Natural killer cell (primary cell): ENCODE measurements at places on chromosomes 7 and 10. TPM values are rescaled to one million over a fixed set of nuclear protein-coding genes. Genes with fewer than 3 reads are reported as not detected.

Gene LLCFC1
- total RNA-seq: not detected

Gene ST8SIA6
- 19.7 TPM for total RNA-seq

Gene CDK1
- 1.9 TPM for total RNA-seq

Gene CTNNA3
- total RNA-seq: not detected

Gene ARF5
- total RNA-seq: 109 TPM

Gene NKX1-2
- not detected for total RNA-seq

Gene TSPAN12
- not detected for total RNA-seq

Gene SPDYE5
- total RNA-seq: 0.09 TPM

Gene DENND2A
- not detected for total RNA-seq

Gene EVX1
- total RNA-seq: not detected

Gene BMPR1A
- 5.5 TPM for total RNA-seq

Gene DPYSL4
- total RNA-seq: 1.3 TPM

- no peak for DNase-seq
Observed at GRCh38 chr10:24385776-24386175, 176.8 kb downstream of the KIAA1217 start.

DNA sequence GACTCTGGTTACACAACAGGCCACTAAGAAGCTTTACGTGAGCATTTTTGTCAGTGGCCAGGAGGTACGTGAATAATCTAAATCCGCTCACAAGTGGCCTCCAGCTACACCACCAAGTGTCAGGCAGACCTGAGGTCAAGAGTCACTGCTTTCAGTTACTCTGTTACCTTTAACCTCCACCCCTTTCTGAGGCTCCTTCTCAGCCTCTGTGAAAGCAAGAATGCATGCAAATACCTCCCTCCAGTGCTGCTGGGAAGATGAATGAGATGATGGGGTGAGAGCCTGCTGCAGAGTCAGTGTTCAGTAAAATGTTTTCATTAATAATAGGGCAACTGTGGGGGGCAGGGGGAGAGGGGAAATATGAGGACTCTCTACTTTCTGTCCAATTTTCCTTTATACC lies 11.2 kb downstream of the DDC start:
- DNase-seq: no peak

GRCh38 chr7:68542831-68543230 lies 1055.4 kb upstream of the AUTS2 start:
- no peak for DNase-seq

GRCh38 chr10:100724531-100725027 lies 20.8 kb upstream of the PAX2 start:
- DNase-seq: no peak

GRCh38 chr7:42395607-42396006 lies 158.6 kb upstream of the GLI3 start:
- DNase-seq: no peak

DNA sequence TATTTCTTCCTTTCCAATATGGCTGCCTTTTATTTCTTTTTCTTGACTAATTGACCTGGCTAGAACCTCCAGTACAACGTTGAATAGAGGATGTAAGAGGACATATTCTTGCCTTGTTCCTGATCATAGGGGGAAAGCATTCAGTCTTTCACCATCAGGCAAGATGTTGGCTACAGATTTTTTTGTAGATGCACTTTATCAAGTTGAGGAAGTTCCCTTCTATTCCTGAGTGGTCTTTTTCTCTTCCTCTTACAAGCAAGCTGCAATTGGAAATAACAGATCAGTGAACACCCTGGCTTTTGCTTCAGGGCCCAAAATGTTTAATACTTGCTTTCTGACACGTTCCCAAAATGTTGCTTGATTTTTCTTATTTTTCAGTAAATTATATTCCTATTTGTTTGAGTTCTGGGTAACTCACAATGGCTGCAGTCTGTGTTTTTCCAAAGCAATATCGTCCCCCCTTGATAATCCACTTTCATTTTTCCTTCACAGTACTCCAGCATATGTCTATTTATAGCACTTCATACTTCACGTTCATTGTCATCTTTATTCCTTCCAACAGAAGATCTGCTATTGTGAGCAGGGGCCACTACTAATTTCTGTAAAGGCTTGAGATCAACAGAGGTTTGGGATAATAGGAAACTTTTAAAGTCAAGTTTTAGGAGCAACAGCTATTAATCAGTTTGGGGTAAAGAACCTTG lies 11.7 kb downstream of the CPEB3 start:
- no peak for DNase-seq

DNA sequence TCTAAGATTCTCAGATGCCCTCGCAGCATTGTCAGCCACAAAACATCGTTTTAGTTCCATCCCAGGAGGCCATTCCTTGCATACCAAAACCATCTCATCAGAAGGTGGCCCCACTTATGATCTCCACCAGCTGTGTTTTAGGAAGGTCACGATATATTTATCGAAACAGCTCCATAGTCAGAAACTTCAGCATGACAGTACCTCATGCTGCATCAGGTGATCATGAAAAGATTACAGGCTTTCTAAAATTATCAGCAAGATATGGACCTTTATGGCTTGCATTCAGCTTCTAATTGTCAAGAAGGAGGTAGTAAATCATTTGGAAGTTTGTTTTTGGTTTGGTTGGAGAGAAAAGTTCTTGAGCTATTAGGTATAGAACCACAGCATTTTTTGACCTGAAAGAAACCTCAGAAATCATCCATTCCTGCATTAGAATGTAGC lies 20.0 kb downstream of the JAZF1 start:
- no peak for DNase-seq

GRCh38 chr7:73963252-73963822 lies 64.6 kb upstream of the ELN start:
- no peak for DNase-seq

DNA sequence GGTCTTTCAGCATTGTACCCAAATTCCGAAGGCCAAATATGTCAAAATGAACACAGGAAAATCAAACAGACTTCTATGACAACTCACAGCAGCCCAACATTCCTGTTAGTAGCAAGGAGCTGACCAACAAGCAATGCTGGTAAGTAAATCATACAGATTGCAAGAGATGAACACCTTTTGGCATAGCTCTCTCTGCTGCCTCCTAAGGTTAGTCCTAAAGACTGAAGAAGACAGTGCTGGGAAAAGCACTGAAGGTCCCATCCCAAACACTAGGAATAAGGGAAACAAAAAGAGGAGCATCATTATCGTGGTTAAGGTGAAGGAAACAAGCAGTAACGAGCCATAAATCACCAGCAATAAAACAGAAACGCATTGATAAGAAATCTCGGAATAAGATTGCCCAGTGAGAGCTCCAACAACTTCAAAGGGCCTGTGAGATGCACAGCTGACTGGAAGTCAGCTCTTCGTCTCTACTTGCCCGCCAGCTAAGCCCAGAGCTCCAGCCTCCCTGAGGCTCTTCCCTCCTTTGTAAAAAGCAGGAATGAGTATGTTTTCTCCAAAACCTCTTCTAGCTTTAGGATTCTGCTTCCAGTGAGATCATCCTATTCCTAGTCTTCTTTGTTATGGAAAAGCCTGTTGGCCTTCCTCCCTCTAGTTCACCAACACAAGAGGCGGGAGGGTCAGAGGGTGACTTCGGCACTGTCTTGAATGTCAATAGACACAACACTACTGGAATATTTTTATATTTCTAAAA lies 15.3 kb downstream of the NUDT5 start:
- no peak for DNase-seq

DNA sequence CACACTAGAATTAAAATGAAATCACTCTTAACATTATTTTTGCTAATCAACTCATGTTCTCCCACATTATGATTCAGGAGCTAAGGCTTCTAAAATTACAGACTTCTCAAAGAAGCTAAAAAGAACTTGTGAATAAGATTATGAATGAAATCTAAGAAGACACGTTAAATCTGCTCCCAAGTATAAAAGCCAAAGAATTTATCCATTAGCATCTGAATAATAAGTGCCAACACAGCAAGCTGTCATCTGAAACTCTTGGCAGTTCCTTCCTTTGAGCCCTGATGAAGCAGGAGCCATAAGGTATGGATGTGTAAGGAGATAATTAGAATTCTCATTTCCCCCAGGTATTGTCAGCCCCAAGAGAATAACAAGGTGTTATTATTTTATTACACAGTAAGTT lies 50.3 kb downstream of the TPK1 start:
- DNase-seq: no peak

- no peak for DNase-seq
Observed at GRCh38 chr7:124818807-124819206, 53.2 kb upstream of the GPR37 start.

DNA sequence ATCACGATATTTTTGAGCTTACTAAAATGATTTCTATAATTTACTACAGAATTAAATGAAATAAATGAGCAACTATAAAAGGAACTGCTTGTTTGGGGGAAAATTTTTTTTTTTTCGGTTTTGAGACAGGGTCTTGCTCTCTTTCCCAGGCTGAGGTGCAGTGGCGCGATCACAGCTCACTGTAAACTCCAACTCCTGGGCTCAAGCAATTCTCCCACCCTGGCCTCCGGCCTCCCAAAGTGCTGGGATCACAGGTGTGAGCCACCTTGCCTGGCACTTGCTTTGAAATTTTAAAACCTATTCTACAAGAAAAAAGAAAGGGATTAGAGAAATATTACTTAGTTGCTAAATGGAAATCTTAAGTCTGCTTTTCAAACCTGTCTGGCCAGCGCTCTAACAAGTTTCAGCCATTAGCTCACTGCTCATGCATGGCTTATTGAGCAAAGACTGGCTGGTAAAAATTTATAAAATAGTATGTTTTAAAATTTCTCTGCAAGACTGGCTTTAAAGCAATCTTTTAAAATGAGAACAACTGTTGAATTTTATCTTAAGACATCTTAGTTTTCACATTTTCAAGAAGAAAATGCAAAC lies 144.0 kb downstream of the ATE1 start:
- DNase-seq: no peak

DNA sequence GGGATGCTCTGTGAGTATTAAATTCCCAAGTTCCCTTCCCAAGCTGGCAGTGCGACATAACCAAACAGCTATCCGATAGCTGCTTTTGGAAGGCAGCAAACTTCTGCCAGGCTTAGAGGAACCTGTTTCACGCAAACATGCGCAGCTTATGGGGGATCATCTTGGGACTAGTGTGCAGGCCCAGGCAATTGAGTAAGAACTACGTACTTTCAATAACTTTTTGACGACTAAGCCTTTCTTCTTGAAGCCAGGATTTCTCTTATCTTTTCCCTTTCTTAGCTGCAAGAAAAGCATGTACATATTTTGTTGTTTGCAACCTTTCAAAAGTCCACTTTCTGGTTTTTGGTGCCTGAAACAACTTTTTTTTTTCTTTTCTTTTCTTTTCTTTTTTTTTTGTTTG lies 28.7 kb upstream of the SEPHS1 start:
- DNase-seq: no peak

- no peak for DNase-seq
Observed at GRCh38 chr10:73647875-73648651, 6.8 kb upstream of the MYOZ1 start.

GRCh38 chr7:22660732-22661131 lies 66.3 kb upstream of the IL6 start:
- DNase-seq: peak; percentile 8

- no peak for DNase-seq
Observed at GRCh38 chr10:125261491-125262186, 101.3 kb upstream of the CTBP2 start.

DNA sequence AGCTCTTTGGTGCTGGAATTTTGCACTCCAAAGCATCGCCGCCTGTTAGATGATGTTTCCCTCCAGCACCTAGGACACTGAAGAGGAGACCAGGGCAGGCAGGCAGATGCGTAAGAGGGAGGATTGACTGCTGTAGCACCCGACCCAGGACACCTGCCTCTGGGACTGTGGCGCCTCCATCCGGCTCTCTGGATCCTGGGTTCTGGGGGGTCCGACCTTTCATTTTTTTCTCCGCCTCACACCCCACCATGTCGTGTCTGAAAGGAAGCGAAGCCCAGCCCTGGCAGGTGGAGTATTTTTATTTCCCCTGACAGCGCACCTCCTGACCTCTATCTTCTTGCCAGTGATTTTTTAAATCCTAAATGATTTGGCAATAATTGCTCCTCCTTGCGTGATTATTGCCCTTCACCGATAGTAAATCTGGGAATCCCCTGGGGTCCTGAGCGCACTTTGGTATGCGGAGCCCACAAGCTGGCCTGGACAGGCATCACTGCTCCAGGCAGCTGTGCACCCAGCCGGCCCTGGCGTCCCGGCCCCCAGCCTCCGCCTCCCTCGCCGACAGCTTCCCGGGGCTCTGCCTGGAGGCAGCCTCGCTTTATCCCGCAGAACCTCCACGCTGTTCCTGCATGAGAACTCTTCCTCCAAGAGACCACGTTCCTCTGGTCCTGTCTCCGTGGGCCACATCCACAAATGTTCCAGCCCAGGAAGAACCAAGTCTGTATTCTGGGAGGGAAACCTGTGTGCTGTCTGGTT lies 48.4 kb downstream of the LHPP start:
- no peak for DNase-seq

- no peak for DNase-seq
Observed at GRCh38 chr10:104546756-104547155, 94.3 kb upstream of the SORCS3 start.

DNA sequence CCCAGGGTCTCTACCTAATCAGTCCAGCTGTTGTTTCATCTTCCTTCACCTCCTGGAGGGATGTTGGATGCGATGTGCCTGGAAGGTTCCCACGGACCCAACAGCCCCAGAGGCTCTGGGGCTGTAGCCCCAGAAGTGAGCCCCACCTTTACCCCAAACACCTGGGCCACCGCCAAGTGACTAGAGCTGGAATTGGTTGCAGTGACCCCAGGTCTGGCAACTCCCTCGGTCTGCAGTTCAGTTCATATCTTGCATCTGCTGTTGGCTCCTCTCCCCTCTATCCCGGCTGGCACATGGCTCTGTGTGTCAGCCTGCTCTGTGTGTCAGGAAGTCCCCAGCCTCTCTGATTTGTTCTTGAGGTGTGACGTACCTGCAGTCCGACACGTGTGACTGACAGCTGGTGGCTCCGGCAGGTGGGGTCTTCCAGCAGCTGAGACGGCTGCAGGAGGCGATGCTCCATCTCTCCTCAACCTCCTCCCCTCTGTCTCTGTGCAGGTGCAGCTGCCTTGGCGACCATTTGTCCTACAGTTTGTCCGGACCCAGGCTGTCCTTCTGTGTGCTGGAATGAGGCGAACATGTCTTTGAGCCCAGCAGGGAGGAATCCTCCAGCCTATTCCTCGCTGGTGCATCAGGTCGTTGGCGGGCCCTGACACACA lies 38.6 kb downstream of the ELFN1 start:
- DNase-seq: no peak

DNA sequence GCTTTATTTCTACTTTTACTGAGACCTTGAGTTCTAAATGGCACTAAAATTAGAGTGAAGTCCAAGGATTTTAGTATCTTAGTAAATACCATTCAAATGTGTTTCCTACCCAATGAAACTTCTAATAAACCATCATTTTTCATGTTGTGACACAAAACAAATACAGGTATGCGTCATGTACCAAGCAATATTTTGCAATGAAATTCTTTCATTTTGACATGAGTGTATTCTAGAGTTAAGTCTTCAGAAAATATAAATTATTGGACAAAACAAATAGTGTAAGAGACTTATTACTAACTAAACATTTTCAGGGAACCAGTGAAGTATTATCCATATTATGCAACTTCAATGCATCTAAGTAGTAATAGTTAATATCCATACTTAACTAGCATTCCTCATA lies 16.5 kb downstream of the HGF start:
- DNase-seq: no peak
